ENCODE measurements at places on chromosomes 2 and 18.

- no peak for DNase-seq
Measured at GRCh38 chr2:65265671-65266045, 38.0 kb downstream of the ACTR2 start.

- no peak for DNase-seq
Measured at GRCh38 chr2:230019742-230020141, 49.0 kb downstream of the SLC16A14 start.

DNA sequence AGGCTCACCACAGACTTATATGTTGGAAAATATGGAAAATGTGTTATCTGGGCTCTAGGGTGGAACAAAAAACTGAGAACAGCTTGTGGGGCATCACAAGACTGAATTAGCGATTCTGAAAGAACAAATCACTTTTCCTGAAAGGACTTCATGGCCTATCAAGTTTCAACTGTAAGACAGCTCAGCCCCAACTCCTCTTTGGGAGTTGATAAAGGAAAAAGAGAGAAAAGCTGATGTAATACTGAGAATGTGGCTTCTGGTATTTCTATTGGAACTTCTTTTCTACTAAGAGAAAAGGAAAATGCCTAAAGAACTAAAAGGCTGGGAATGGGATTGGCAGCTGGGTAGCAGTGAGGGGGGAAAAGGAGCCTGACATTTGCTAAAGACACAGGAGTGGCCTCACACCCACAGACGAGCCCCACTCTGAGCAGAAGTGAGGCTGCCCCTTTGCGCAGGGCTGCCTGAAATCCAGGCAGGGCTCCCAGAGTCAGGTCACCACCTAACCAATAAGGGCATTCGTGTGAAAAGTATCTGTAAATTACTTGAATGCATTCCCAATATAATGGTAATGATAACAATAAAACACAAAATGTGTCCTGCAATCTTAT lies 75.6 kb downstream of the LRP2 start:
- no peak for DNase-seq

DNA sequence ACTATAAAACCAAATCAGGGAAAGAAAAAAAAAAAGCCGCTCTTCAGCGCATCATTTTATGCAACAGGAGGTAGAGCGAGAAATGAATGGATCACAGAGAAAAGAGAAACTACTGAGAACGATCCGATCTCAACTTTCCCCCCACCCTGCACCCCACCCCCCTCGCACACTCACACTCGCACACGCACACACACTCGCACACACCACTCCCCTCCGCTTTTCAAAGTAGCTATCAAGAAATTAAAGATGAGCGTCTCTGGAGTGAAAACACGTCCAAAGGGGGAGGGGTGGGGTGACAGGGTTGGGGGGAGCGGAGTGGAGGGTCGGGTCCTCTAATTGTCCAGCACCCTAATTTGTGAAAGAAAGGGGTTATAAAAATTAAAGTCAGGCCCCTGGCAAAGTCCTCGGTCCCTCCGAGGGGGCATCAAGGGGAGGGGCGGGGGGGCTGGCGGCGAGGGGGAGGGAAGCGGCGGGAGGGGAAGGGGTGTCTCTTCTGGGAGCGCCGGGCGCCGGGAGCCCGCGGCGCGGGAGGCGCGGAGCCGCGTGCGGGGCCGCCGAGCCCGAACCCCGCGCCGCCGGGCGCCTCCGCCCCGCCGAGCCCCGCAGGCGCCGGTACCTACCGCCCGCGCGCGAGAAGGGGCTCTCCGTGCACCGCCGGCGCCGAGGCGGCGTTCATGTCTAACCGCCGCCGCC lies 428 bp downstream of the TCF4 start:
- no peak for DNase-seq

DNA sequence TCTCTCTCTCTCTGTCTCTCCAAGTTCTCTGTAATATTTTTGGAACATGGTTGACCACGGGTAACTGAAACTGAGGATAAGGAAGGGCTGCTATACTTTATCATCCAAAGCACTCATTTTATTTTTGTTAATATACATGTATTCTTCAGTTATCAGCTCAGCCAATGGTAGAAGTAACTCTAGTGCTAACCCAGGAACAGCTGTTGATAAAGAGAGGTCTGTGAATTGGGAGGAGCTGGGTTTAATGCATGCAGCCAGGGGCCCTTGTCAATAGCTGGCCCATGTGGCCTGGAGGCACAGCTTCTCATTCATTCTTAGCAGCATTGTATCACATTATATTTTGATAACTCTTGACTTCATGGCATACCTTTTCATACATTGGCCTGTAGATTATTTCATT lies 401.6 kb downstream of the EPHA4 start:
- DNase-seq: no peak
